ENCODE measurements at places on chromosomes 4 and X.

DNA sequence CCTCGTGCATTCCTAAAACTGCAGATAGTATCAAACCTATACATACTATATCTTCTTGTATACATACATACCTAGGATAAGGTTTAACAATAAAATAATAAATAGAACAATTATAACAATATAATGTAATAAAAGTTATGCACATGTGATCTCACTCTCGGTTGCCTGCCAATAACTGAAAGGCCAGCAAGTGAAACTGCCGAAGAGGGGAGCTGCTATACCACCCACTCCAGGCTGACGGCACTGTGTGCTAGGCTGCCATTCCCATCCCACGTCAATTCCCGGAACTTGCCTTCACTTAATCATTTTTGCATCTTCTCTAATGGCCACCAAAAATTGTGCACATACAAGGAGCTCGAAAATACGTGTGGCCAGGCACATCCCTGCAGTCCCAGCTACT is 451.1 kb upstream of the FAT1 start:
- no peak for DNase-seq

- DNase-seq = no peak
These were observed 6.5 kb downstream of the TIFA start for GRCh38 chr4:112279025-112279881.

DNA sequence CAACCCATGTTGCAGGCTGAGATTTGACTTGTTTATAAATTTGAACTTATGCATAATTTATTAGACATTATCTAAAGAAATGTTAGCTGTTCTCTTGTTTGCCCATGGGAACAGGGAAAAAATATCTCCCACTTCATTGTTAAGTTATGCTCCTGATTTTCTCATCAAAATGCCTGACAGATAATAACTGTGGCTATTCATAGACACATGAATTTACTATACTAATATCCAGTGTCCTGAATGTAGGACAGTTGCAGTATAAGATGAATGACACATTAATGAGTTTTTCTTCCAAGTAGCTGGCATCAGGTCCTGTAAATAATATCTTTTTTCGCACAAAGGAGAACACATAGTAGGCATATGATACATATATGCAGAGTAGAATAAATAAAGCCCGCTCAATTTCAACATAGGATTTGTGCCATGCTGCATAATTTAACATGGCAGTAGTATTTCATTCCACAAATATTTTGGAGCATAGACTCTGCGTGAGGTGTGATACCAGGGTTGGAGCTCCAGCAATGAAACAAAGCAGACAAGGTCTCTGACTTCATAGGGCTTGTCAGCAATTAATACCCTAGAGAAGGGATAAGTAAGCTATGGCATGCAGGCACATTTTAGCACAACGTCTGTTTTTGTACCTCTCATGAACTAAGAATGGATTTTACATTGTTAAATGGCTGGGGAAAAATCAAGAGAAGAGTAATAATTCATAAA is 40.4 kb upstream of the DDX53 start:
- no peak for DNase-seq

DNA sequence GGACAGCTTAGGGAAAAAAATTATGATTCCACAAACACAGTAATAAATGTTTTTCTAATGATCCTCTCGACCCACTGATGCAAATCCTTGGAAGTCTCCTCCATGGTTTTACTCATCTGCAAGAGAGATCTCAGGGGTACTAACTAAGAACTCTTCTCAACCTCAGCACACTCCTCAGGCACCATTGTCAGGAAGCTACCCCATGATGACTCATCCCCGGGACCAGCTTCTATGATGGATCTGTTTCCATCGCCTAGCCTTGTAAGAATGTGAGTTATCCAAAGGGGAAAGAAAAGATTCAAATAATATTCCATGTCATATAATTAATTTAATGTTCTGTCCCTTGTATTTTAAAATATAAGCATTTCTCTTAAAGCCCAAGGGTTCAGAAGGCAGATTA is 816.1 kb upstream of the IGFBP7 start:
- DNase-seq = no peak

DNA sequence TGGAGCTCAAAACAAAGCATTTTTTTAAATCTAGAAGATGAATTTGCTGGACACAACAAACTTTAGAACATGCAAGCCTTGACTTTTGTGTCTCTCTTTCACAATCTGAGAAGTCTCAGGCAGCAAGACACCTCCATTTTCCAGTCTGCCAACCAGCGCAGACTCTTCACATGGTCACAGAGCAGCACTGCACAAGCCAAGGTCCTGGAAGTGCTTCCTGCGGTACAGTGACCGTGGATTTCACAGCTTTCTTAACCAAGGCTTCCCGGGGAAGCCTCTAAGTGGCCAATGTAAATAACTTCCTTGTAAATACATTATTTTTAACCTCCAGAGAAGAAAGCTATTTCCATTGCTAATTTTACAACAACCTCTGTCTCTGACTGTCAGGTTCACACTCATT is 31.2 kb downstream of the ZNF827 start:
- DNase-seq = no peak

DNA sequence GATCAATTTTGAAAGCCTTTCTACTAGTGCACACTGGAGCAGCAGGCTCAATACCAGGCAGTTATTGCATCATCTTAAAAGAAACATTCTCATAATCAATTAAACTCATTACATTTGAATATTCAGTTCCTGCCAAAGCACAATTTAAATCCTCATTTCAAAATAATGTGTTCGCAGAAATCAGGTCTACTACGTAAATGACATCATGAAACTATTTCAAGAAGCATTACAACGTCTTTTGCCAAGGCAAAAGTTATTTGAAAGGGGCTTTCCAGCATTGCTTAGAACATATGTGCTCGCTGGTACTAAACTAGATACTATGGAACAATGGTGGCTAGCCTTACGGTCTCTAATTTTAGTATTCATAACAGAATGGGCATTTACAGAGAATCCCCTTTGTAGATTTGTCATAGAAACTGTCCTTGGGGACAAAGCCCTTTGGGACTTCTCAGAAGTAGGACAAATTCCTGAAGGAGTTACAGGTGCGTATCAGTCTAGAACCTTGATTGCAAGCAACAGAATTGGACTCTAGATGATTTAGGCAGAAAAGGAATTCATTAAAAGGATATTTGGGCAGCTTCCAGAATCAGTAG is 27.6 kb upstream of the HUWE1 start:
- DNase-seq = no peak

DNA sequence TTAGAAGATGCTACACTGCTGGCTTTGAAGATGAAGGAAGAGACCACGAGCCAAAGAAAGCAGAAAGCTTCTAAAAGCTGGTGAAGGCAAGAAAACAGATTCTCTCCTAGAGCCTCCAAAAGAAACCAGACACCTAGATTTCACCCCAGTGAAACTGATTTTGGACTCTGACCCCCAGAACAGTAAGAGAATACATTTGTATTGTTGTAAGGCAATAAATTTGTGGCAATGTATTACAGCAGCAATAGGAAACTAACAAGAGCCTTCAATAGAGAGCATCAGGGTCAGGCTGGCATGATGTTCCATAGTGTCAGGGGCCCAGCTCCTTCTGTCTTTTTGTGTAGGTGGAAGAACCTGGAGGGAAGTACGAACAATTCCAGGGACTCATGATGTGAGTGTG is 6.0 kb upstream of the TEC start:
- no peak for DNase-seq

DNA sequence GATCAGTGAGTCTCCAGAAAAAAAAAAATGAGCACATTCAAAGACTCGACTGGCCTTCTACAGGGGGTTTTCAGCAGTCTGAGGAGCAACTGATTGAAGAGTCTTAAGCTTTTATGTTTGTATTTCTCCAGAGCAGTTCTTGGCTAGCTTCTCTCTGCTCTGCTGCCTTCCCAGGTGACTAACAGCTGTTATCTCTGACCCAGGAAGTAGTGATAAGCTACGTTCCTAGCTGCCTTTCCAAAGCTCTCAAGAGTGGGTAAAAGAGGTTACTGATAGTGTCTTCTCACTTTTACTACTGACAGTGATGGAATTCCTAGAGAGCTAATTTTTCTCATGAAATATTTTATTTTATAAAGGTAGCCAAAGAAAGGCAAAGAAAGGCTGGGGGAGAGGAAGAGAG is 66.6 kb downstream of the ENOX2 start:
- no peak for DNase-seq
